ENCODE measurements at places on chromosomes 7 and 10.

GRCh38 chr10:96387601-96388000, 28.8 kb upstream of the OPALIN start:
- DNase-seq = peak; percentile 76

DNA sequence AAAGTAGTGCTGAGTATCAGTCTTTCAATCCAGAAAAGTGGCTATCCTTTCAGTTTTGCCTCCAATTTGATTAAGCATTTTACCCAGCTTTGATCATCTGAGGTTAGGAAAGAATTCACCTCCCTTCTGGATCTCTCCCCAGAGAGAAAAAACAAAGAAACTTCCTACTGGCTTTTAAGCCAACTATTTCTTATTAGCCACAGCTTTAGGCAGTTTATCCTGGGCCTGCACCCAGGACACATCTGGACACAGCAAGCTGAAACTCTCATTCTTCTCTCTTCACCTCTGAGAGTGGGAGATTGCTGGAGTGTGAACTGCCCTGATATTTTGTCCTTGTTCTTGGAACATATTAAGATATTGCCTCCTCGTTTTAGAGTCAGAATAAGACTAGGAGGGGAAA, 43.5 kb upstream of the LSM8 start:
- DNase-seq = no peak

- DNase-seq = peak; percentile 51
Observed at GRCh38 chr10:126331101-126331500, 57.2 kb downstream of the ADAM12 start.

DNA sequence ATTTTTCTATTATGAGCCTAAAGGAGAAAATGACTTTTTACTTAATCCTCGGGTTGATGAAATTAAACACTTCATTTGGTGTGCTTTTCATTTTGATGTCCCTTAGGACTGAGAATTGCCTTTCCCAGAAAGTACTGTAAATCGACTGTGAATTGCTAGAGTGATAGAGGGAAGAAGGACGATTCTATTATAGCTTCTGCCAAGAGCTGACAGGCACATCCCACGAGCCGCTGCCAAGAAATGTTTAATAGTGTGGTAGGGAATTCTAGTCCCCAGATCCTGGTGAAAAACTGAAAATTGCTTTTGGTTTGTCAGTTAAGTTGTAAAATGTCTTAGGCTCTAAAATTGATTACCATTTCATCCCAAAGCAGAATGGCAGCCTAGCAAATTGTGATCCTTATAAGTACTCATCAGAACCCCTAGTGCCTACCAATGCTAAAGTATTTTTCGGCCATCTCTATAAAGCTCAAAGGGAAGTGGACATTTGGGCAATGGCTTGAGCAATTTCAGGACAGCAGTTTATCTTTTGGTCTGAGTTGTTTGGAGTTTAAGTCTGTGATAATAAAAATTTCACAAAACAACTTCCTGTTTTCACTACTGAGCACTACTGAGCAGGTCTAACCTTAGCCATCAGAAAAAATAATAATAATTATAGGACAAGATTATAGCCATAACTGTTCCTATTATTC, 44.6 kb upstream of the HYCC1 start:
- DNase-seq = no peak

DNA sequence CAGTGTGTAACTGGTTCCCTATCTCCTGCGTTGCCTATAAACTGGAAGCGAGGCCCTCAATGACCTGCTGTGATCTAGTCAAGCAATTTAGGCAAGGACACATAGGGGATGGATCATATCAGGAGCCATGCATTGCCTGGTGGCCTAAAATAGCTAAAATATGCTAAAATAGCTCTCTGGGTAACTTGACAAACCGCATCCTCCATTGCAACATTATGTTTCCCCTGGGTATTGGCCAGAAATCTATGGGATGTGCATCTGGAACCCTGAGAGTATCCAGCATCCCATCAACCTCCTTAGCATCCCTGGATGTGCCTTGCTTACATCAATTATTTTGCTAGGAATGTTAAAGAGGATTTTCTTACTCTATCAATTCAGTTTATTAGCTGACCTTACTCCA, 91.7 kb upstream of the ADCY1 start:
- DNase-seq = no peak

- DNase-seq = no peak
Observed at GRCh38 chr7:106865130-106866041, at the start of gene PIK3CG. TSS of gene PIK3CG (plus strand) at chr7:106865282. CDS start at chr7:106867562, 2,280 bp downstream.

GRCh38 chr10:35379226-35380137, 43.2 kb downstream of the CCNY start:
- peak; percentile 80 for DNase-seq

DNA sequence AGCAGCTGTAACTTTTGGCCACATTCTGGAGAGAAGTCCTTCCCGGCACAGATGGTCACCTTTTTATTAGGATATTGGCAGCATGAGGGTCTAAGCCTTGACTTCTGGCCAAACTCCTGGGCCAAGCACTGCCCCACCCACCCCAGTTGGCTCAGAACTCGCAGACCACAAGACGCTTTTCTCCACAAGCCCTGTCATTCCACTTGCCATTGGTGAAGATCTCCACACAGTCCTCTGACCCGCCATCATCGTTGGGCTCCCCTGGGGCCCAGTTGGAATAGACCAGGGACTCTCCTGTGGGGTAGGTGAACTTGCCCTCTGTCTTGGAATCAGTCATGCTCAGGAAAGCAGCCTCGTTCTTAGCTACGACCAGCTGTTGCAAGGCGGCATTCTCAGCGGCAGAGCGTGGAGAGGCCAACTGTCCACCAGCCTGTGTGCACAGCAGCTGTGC, 11.2 kb downstream of the SFTPD start:
- DNase-seq = no peak

DNA sequence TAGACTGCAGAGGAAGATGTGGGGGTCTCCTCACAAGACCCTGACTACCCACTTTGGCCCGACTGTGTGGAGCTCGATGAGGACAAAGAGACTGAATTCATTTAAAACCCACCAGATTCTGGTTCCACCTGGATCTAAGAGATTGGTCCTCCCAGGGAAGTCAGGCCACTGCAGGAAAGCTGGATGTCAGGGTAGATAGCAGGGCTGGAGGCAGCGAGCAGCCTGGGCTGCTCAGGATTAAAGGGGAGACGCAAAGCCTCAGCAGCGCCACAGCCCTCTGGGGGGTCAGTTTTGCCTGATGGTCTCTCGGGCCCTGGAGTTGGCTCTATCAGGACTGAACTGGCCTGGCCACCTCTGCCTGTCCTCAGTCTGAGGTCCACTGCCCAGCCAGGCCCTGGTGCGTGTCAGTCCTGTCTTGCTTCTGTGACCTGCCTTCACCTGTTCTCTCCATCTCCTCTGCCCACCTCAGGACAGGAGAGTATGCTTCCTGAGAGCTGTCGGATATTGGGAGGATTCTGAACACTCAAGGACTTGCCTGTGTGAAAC, 12.2 kb upstream of the KLRG2 start:
- no peak for DNase-seq

GRCh38 chr10:113583571-113583970, 30.7 kb downstream of the HABP2 start:
- DNase-seq = no peak

GRCh38 chr10:96378741-96379140, 19.9 kb upstream of the OPALIN start:
- DNase-seq = no peak

Data from fibroblast of skin of scalp (primary cell).